Activated T-helper 9 cell treated with anti-CD3 and anti-CD28 coated beads, Interleukin-2, amount 50 U/mL, for 16 hours (primary cell): ENCODE measurements at places on chromosomes 5 and 9.

- DNase-seq: no peak
These were observed 46.6 kb upstream of the COL5A1 start for GRCh38 chr9:134595014-134595413.

DNA sequence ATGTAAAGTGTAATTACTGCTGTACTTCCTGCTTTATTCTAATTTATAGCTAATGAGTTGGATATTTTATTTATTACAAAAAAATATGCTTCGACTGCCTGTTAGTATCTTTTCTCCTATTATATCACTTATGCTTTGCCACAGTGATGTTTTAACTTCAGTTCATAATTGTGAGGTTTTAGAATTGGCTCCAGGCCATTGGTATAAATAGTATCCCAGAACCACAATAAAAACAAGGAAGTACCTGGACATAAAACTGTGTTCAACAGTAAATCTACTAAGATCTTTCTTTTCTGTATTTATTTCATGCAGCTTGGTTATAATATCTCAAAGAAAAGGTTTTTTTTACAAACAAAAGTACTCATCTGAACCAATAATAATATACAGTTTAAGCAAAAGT is 354.3 kb upstream of the CDH9 start:
- no peak for DNase-seq

- no peak for DNase-seq
These were observed 2.0 kb upstream of the UAP1L1 start for GRCh38 chr9:137075275-137075775.

DNA sequence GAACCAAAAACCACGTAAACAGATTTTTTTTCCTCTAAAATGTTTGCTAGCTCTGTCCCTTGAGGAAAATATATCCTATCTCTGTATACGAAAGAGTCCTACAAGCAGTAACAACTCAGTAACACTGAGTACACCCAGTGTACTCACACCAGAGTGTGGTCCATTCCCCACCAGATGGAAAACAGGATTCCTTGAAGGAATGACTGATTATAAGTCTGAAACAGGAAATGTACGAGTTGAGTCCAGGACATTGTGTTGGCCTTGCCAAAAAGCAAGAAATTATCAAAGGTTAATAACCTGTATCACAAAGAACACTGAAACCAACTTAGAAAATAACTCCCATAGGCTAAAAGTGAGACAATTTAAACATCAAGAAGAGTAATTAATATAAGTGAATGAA is 20.4 kb downstream of the GOLPH3 start:
- DNase-seq: no peak

GRCh38 chr5:775961-776861 is 8.3 kb downstream of the ZDHHC11B start:
- no peak for DNase-seq

GRCh38 chr9:10059044-10059443 is 553.8 kb downstream of the PTPRD start:
- no peak for DNase-seq

DNA sequence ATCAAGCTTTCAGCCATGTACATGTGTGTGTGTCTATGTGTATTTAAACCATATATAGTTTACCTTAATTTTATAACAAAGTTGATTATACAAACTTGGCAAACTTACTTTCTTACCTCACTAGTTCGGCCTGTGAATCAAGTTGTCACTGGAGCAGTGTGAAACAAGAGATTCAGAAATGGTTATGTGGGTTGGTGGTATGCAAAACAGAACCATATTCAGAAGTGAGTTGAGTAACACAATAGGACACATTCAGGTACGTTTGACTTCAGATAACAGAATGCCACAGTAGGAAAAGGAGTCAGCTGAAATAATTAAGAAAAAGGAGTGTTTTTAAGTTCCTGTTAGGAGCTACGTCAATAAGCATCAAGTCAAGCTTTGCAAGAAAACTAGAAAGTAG is 21.5 kb downstream of the XPA start:
- no peak for DNase-seq

GRCh38 chr5:34652466-34652865 is 3.7 kb upstream of the RAI14 start:
- DNase-seq: no peak
